ENCODE measurements at places on chromosomes 12 and 14.

GRCh38 chr12:12546314-12546772 lies 16.3 kb downstream of the DUSP16 start:
- DNase-seq = no peak

DNA sequence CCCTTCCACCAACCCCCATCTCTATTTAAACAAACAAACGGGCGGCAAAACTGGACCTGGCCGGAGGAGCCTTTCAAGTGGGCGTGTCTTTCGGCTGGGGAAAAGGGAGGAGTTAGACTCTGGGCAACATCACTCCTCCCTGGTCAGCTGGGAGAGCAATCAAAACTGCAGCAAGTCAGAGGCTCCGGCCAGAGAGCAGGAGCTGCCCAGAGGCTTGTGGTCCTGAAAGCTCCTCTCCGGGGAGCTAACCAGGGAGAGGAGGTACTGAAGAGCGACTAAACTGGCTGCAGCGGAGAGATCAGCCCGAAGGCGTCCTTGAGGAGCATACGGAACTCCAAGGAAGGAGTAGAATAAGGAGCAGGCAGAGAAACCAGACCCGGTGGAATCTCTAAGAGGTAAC lies at the start of gene NEUROD4:
Gene NEUROD4, plus strand, starts transcription at position 191 of the 400 bp plus-strand sequence. CDS start 6,466 bp downstream, outside the sequence.
- no peak for DNase-seq

DNA sequence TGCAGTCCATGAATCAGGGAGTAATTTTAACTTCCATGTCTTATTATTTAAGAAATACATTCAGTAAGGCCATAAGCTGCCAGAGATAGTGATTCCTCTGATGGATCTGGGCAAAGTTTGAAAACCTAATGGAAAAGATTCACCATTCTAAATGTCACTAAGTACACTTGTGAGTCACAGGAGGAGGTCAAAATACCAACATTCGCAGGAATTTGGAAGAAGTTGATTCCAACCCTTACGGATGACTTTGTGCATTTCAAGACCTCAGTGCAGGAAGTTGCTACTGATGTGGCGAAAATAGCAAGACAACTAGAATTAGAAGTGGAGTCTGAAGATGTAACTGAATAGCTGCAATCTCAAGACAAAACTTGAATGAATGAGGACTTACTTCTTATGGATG lies 69.8 kb downstream of the OSBPL8 start:
- no peak for DNase-seq

DNA sequence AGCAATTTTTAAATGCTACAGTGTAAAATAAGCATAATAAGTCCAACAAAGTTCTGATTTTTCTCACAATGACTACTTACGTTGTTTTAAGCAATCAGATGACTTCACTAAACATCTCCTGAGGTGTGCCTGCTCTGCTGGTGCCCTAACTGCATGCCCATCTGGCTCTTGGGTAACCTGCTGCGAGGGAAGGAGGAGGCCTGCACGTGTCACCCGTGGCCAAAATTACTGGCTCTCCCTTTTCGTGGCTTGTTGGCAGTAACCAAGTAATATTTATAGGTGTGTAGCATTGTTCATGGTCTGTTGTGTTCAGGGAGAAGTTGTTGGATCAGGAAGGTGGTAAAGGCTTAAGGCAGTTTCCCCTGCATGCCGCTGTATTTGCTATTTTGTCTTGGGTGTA lies 6.3 kb upstream of the NFKBIA start:
- DNase-seq = no peak

- DNase-seq = no peak
Measured at GRCh38 chr12:92468358-92469020, 234.3 kb upstream of the PLEKHG7 start.

- peak; percentile 23 for DNase-seq
Measured at GRCh38 chr14:55446127-55446736, 5.8 kb upstream of the TBPL2 start.

DNA sequence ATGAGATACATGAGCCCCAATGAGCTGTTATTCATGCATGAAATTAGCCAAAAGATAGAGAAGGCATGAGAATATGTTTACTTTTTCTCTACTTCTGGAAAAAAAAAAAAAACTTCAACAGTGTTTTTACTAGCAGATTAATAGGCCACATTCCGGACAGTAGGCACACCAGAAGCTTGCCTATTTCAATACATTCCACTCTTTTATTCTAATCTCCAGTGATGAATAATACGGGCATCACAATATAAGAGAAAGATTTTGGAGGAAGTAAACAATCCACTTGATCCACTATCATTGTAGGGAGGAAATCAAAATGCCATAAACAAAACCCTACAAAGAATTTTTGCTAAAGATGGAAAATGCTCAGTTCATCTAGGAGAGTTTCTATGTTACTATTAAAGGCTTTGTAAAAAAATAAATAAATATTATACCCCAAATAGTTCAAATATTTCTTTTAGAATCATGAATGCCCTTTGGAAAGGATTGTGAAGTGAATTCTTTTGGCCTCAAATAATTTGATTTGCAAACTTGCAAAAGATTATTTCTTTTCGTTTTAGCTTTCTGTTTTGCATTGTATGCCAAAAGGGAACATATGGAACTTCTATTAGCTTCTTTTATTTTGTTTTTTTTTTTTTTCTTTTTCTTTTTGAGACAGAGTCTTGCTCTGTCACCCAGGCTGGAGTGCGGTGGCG lies 232.6 kb downstream of the EPS8 start:
- no peak for DNase-seq

DNA sequence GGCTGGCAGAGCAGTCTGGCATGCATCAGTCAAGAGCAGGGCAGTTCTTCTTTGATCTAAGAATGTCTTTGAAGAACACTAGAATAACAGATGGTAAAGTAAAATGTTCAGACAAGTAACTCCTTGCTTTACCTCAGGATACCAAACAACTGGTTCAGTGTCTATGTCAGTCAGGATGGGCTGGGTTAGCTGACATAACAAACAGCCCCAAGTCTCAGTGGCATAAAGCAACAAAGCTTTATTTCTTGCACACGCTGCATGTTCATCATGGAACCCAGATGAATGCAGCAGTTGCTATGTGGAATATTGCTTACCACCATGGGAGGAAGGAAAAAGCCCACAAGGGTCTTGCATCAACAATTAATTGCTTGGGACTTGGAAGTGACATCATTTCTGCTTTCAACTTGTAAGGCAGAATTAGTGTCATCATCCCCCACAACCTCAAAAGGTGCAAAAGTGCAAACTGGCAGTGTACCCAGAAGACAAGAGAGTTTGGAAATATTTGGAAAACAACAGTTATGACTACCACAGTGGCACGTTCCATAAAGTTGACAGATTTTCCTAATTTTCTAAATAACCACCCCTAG lies 21.2 kb downstream of the GPRC5D start:
- no peak for DNase-seq

DNA sequence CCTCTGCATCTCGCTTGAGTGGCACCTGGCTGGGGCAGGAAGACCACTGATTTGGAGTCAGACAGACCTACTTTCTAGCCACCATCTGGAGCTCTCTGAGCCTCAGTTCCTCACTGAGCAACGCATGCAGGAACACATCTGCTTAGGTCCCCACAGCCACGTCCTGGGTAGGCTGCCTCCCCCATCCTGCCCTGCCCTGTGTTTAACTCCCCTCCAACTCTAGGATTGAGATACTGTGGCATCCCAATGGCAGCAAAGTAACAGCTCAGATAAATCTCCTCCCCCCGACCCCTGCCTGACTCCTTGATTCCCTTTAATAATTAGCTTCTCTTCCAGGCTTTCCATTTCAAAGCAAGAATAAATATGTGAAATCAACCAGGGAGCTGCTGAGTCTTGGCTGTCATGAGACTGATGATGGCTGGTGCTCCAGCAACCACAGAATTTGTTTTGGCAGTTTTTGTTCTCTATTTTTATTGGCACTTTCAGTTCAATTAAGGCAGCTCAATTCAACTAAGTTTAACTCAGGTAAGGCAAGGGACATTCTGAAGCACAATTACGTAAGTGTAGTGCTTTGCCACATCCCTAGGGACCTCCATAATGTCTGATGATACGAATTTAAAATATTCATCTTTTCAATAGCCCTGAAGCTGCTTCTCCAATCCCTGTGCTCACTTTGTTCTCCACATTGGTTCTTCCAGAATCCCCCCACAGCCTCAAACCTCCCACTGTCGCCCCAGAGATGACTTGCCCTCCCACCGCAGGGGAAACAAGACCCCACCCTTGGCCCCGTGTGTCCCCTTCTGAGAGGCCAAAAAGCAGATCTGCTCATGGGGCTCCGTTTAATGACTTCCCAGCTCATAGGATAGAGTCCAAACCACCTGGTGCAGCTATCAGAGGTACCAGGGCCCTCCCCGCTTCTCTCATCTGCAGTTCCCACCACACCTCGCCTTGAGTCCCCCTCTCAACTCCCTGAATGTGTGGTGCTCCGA lies 58.2 kb downstream of the ESR2 start:
- no peak for DNase-seq

- no peak for DNase-seq
Measured at GRCh38 chr14:24443053-24443665, 583 bp upstream of the SDR39U1 start.

GRCh38 chr12:107122452-107122958 lies 29.2 kb upstream of the CRY1 start:
- no peak for DNase-seq

- no peak for DNase-seq
Measured at GRCh38 chr14:29353513-29353912, 574.1 kb downstream of the PRKD1 start.

GRCh38 chr12:57237932-57238853 lies 8.7 kb downstream of the SHMT2 start:
- DNase-seq = no peak

GRCh38 chr12:88367231-88367630 lies 213.0 kb downstream of the KITLG start:
- no peak for DNase-seq

- no peak for DNase-seq
Measured at GRCh38 chr14:33098016-33098415, 159.3 kb downstream of the NPAS3 start.

GRCh38 chr14:81805785-81806184 lies 272.1 kb upstream of the SEL1L start:
- no peak for DNase-seq

DNA sequence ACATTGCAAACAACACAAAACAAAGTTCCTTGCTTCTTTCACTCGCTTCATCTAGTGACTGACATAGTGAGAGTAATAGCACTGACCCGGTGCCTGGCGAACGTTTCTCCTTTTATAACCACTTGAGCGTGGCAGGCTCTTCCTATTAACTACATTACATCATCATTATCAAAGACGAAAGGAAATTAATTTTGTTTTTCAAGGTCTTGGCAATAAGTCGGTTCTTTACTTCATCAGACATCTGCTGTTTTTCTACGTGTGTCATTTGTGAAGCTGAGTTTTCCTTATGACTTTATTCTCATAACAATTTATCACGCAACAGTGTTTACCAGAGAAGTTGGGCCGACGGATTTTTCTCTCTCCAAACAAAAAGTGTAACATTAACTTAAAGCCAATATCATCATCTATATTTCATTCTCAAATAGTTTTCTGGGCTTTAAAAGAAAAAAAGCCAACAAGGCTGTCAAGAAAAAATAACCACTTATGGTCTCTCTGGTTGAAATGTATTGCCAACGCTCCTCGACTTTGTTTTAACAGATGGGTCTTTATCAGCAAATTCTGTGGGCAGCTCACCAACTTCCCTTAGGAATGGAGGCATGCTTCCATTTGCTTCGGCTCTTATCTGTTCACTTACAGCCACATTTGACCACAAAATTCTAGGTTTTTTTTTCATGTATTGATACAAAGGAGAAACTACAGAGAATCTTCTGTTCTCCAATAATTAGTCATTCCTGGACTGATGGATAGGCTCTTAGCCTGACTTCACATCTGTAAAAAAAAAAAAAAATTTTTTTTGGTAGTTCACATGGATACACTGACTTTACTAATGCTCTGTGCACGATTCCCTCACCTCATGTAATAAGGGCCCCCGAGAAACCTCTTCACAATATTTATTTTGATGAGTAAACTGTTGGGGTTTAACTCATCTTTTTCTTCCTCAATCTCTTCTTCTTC lies 97.1 kb upstream of the CDKN3 start:
- no peak for DNase-seq

GRCh38 chr12:59834659-59835474 lies 239.0 kb downstream of the SLC16A7 start:
- DNase-seq = no peak

DNA sequence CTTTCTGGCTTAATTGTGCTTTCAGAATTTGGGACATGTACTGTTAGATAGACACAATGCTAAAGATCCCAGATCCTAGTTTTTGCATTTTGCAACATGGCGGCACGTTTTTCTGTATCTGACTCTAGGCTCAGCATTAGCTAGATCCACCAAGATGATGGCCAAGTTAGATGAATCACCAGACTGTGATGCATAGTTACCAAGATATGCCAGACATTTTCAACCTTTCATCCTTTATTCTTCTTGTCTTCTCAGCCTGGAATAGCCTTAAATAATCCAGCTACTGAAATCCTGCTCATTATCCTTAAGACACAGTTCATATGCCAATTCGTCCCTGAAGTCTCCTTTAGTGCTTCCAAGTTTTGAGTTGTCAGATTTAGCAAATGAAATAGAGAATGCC lies 144.9 kb upstream of the CRY1 start:
- no peak for DNase-seq

GRCh38 chr12:44582521-44582920 lies 293.6 kb downstream of the NELL2 start:
- DNase-seq = no peak

GRCh38 chr14:78355109-78355508 lies 184.9 kb downstream of the NRXN3 start:
- no peak for DNase-seq

GRCh38 chr14:73760598-73761586 lies 46.7 kb upstream of the PNMA1 start:
- DNase-seq = no peak

DNA sequence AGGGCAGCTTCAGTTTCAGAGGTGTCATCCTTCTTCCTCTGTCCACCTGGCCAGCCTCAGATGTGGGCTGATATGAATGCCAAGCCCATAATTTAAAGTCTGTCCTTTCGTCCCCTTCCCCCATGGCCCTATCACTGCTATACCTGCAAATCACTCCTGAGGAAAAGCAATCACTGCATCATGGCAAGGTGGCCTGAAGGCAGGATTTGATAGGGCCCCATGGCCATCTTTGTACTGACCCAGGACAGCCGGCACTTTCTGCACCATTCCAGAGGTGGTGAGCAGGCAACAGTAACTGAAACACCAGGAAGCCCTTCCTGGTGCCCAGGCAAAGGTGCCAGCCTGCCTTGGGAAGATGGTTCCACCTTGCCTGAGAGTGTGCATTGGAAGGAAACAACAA lies 60.8 kb downstream of the ANO2 start:
- DNase-seq = no peak

DNA sequence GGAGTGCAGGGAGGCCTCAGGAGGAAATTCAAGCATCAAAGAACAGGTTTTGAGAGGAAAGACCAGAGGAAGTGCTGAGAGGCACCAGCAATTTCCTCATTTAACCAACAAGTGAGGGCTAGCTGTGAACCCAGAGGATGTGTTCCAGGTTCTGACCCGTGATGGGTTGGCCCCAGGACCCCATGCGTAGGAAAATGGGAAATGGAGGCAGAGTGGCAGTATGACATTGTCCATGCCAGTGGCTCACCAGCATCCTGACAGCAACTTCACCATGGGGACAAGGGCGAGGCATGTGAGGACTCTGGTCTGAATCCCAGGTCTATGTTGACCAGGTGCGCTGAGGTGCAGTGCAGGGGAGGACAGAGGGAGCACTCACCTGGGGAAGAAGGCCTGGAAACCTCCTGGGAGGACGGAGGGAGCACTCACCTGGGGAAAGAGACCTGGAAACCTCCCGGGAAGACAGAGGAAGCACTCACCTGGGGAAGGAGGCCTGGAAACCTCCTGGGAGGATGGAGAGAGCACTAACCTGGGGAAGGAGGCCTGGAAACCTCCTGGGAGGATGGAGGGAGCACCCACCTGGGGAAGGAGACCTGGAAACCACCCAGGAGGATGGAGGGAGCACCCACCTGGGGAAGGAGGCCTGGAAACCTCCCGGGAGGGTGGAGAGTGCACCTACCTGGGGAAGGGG lies 6.7 kb upstream of the CACNA2D4 start:
- DNase-seq = no peak

GRCh38 chr14:34211732-34212131 lies 250.3 kb downstream of the SPTSSA start:
- DNase-seq = no peak
